EH (cell line): ENCODE measurements at places on chromosomes 12 and 14.

- DNase-seq: peak; percentile 20
Observed at GRCh38 chr14:102699416-102700110, 77.7 kb upstream of the TRAF3 start.

DNA sequence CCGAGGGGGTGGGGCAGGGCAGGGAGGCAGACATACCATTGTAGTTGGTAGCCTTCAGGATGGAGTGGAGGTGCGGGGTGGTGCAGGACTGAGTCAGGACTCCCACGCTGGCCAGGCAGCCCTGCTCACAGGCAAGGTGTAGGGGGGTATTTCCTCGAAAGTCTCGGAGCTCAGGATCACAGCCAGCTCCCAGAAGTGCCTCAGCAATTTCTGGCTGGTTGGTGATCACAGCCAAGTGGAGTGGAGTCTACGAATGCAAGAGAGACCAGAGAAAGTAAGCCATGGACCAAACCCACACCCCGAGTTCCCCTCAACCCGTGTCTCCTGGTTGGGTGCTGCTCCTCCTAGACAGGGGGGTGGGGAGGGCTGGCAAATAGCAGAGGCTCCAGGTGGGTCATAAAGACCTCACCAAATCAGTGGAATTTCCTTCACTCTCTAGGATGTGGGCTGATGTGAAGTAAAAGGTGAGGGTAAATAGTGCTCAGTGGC is 1.4 kb downstream of the NFKBIA start:
- no peak for DNase-seq

DNA sequence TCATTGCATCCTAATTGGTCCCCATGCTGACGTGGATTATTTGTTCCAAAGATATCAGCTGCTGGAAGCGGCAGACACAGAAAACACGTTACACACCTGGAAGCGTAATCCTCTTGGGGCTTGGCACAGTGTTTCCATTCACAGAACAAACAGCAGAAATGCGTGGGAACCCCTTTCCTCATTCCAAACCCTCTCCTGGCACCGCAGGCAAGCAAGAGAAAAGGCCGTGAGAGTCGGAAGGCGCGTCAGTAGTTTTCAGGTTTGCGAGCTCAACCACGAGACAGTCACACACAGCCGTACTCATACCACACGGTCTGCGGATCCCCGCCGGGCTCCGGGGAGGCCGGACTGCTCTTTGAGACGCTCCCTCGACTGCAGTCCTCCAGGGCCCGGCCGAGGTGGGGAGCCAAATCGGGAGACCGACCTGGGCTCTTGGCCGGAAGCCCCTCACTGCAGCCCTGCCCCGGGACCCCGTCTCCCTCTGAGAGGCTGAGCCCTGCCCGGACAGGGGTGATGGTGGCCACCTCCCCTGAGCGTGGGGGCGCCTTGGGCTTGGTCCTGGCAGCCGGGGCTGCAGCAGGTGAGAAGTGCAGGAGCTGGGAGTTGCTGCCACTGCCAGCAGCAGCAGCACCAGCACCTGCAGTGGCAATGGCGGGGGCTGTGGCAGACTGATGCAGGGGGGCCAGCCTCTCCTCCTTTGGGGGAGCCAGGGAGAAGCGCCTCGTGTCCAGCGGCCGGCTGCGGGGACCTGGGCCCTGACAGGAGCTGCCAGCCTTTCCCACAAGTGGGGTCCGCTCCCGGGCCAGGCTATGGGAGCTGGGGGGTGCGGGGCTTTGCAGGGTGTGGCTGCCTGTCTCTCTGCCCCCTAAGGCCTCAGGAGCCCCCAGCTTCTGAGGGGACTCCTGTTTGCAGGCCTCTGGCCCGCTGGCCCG is 28.1 kb upstream of the GPR68 start:
- DNase-seq: no peak

GRCh38 chr12:6946033-6946919 is 2.5 kb downstream of the C12orf57 start:
- no peak for DNase-seq

GRCh38 chr14:61516964-61517653 is 178.2 kb upstream of the HIF1A start:
- peak; percentile 61 for DNase-seq

- DNase-seq: peak; percentile 47
Observed at GRCh38 chr12:6603095-6603567, 4.0 kb downstream of the CHD4 start.

- DNase-seq: no peak
Observed at GRCh38 chr12:84856156-84856900, 56.3 kb downstream of the SLC6A15 start.

DNA sequence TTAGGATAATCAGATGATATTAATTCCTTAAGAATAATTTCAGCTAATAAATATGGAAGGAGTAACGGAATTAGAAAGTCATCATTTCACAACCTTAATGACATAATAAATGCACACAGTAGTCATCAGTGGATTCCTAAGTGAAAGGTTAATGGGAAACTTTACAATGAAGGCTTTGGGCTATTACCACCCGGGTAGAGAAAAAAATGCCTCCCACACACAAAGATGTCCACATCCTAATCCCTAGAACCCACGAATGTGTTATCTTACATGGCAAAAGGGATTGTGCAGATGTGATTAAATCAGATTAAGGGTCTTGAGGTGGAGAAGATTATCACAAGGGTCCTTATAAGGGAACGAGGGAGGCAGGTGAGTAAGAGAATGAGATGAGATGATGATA is 5.6 kb downstream of the TMED10 start:
- DNase-seq: no peak

GRCh38 chr12:92418381-92418780 is 272.7 kb upstream of the BTG1 start:
- DNase-seq: no peak

- peak; percentile 90 for DNase-seq
Observed at GRCh38 chr12:24838531-24838950, 110.4 kb downstream of the BCAT1 start.

GRCh38 chr12:91219511-91219910 is 36.9 kb upstream of the DCN start:
- DNase-seq: peak; percentile 67

DNA sequence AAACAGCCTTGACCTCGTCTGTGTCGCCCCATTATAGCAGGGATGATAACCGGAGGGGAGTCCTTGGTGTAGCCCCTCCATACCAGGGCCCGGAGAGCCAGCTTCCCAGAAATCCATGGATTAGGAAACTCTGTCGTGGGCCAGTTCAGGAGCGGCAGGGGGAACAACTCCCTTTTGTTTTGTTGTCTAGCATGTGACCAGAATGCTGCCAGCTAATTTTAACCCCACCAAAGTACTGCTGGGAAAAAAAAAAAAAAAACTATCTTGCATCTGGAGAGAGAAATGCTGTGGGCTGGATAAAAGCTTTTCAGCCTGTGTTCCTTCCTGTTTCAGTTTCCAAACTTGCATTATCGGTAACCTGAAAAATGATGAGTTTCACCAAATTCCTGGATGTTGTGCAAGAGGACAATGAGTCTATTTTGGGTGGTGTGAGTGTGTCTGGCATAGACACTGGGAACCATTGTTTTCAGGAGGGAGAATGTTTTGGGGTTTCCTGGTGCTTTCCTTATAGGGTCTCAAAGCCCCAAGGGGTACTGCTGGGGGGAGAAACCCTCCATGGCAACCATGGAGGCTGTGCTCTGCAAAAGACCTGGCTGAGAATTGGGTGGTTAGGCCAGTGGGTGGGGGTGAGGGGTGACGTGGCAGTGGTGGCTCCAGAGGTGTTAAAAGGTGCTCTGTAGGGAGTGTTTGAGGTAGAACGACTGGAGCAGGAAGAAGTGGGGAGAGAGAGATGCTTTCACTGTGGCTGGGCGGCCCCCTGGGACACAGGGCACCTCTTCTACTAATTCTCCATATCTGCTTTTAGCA is 14.9 kb upstream of the IRF2BPL start:
- peak; percentile 94 for DNase-seq

DNA sequence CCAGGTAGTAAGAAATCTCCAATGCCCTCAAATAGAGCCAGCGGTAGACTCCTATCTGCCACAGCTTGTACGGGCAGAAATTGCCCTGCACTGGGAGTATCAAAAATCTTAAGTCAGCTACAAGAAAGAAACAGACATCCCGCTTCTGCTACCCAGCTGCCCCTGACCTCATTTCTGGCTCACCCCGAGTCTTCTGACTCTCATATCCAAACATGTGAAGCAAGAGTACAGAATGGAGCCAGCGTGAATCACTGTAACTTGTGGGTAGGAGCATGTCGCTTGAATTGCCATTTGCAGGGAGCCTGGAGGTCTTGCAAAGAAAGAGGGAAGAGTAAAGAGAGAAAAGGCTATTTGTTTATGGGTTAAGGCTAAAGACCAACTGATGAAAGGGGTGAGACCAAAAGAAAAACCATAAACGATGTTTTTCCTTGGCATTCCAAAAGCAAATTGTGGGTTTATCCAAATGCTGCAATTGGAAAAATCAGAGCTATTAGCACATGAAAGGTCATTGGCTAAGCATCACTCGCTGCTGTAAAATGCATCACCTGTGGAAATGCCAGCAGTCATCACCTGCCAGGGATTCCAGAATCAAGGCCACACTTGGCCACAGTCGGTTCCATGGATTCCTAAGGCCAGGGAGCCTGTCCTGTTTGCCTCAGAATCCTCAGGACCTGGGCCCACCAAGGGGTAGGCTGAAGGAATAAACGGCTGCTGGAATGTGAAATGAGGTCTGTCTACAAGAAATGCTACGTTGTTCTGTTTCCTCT is 86.6 kb downstream of the FOXN3 start:
- DNase-seq: peak; percentile 32

DNA sequence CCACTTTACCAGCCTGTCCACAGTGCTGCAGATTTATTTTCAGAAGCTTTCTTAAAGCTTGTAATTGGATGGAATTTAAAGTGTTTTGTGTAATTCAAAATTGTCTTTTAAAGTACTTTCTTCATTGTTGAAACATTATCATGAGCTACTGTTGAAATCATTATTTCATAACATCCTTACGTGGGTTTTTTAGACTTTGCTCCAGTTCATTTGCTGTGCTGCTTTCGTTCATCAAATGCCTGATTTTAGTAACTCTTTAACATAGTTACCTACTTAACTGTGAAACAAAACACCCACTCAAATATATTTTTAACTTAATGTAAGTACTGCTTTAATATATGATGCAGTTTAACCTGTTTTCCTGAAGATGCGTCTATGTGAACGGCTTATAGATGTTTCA is 47.5 kb downstream of the PIWIL1 start:
- no peak for DNase-seq

DNA sequence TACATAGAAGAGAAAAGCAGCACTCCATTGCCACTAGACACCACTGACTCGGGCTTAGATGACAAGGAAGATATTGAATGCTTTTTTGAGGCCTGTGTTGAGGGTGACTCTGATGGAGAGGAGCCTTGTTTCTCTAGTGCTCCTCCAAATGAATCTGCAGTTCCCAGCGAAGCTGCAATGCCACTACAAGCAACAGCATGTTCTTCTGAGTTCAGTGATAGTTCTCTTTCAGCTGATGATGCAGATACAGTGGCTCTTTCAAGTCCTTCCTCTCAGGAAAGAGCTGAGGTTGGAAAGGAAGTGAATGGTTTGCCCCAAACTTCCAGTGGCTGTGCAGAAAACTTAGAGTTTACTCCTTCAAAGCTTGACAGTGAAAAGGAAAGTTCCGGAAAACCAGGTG is 114.5 kb upstream of the NPAS3 start:
- DNase-seq: no peak

- peak; percentile 7 for DNase-seq
Observed at GRCh38 chr12:109266106-109266879, 42.8 kb downstream of the FOXN4 start.

DNA sequence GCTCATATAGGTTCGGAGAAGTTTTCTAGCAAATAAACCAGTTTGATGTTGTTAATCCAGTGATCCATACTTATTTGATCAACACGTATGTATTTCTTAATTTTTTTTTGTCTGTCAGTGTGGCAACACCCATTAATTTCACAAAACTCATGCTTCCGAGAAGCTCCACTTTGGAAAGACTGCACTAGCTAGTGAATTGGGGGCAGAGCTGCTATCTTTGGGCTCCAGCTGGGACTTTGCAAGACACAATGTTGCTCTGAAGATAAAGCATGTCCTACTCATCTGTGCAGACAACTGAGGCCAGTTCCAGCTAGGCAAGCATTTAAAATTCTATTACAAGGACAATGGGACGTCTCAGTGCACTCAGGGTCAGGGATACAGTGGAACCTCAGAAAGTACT is 298.4 kb downstream of the NUAK1 start:
- no peak for DNase-seq

DNA sequence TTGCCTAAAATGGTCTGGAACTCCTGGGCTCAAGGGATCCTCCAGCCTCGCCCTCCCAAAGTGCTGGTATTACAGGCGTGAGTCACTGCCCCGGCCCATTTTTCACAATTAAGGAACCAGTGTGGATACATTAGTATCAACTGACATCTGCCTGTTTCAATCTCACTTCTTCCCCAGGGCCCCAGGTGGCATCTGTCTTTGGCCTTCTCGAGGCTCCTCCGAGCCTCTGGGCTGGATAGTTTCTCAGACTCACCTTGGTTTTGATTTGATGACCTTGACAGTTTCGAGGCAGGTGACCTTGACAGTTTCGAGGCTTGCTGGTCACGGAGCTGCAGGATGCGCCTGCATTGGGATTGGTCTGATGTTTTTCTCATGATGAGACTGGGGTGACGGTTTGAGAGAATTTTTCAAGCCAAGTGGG is 41.0 kb upstream of the NCOR2 start:
- DNase-seq: peak; percentile 18

GRCh38 chr14:25049568-25050268 is at the start of gene STXBP6:
STXBP6 (minus strand) TSS chr14:25050147; CDS start chr14:24974818, 75,329 bp downstream.
- DNase-seq: peak; percentile 67

GRCh38 chr12:123840765-123841425 is 78.8 kb downstream of the DNAH10 start:
- DNase-seq: no peak

- DNase-seq: no peak
Observed at GRCh38 chr14:55212634-55213033, 21.2 kb upstream of the DLGAP5 start.

GRCh38 chr12:74586251-74586650 is 48.6 kb downstream of the ATXN7L3B start:
- no peak for DNase-seq

GRCh38 chr12:96623656-96624217 is 134.4 kb downstream of the CFAP54 start:
- DNase-seq: no peak

DNA sequence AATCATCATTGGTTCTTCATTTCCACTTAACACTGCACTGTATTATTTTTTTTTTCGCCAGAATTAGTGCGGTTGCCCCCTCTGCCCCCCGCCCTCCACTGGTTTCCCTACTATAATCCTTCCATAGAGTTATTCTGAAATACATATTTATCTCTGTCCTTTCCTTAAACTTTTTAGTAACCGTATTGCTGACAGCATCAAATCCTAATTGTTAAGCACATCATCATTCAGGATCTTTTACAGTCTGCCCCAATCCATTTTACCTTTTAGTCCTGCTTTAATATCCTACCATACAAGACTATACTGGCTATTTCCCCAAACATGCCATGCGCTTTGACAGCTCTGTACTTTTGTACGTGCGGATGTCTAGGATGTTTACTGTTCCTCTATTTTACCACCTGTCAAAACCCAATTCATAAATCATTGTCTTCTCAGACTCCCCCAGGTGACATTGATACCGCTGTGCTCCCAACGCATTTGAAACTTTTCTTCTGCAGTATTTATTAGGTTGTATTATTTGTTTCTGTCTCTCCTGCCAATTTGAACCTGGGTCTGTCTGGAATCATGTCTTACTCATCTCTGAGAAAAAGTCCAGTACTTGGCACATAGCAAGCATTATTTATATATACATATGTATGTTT is 1.0 kb downstream of the FGFR1OP2 start:
- DNase-seq: no peak
